GDM1 (cell line): ENCODE measurements at places on chromosomes 2 and 18.

DNA sequence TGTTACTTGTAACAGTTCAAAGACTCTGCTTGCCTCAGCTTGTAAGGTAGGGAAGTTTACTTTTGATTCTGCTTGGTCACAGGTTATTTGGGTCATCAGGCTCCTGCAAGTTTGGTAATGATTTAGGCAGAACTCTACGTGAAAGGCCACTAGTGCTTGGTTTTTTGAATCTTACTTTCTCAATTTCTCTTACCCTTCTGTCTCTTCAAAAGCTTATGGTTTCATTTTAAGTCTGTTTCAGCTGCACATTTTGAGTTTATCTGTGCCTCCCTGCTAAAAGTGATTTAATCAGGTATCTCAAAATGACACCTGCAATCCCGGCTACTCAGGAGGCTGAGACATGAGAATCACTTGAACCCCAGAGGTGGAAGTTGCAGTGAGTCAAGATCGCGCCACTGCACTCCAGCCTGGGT, 26.3 kb upstream of the MOCOS start:
- DNase-seq = no peak

DNA sequence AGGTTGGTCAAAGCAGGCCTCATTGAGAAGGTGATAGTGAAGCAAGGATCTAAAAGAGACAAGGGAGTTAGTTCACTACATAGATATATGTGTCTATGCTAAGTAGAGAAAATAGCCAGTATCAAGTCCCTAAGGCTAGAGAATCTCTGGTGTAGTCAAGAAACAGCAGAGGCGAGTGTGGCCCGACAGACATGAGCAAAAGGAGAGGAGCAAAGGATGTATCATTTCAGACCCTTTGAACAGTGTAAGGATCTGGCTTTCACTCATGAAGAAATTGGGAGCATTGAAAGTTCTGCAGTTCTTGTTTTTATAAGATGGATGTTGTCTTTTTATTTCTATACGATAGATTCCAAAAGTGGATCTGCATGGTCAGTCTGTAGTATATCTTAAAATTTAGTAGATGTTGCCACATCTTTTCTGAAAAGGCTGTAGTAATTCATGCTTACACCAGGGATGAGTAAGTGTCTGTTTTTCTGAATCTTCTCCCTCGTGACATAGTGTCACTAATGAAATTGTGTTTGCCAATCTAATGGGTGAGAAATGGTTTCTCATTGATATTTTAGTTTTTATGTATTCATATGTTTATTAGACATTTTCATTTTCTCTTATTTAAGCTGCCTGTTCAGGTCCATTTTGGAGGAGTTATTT, 18.8 kb downstream of the SP100 start:
- no peak for DNase-seq

GRCh38 chr2:78260861-78261260, 738.7 kb upstream of the LRRTM4 start:
- no peak for DNase-seq

DNA sequence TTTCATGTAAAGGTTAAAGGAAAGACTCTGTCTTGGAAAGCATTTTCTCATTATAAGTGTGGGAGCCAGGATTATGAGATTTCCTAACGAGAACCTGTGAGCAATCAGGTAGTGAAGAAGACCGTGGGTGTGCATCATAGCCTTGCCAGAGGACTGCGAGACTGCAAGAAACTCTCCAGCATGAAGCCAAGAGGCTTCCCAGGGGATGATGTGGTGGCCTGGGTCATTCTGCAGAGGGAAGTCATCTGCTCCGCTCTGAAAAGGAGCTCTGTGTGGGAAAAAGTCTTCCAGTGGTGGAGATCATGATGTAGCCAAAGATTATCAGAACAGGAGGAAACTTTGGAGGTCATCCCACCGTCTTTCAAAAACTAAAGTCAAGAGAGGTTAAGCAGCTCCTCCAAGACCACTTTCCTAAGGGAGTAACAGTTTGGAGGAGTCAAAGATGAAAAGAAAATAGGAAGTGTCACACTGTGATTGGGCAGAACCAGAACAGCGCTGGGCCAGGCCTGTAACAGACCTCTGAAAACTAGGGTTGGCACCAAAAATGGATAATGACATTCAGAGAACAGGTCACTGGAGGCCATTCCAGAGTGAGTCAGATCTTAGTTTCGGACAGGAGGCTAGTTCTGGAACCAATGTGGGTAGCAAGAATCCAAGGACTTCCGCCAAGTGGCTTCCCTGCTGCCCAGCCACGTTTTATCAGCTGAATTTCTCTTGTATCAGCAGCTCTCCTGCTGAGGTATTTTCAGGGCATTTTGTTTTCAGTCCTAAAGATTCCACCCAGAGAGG, 113.0 kb downstream of the LRATD1 start:
- no peak for DNase-seq

DNA sequence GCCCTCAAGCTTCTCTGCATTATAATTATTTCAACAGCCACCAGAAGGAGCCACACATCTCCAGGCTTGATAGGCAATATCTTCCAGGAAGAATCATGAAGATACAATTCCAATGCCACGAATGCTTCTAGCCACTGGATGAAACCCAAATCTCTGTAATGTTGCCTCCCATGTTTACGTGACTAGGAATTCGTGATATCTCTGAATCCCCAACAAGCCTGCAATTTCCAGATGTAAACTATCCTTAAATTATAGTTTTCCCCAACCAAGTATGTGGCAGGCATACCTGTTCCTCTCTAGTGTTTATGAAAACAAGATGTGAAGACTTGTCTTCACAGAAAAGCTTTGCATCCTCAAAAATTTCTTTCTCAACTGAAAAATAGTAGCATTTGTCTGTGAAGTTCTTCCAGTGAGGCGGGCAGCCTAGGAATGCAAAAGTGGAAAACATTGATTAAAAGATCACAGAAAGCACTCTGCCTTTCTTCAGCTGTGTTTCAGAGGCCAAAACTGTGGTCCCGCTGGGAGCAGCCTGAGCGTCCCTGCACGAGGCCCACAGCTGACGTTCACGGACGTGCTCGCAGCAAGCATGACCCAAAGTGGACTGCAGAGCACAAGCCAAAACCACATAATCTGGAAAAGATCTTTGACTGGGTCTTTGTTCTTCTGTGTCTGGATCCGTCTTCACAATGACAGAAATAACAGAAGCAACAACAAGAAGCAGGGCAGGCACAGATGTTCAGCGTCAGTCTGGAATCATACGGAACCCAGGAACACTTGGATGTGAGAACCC, 65.1 kb upstream of the THOC1 start:
- DNase-seq = no peak

GRCh38 chr2:236342507-236342906, 78.3 kb upstream of the ASB18 start:
- no peak for DNase-seq

DNA sequence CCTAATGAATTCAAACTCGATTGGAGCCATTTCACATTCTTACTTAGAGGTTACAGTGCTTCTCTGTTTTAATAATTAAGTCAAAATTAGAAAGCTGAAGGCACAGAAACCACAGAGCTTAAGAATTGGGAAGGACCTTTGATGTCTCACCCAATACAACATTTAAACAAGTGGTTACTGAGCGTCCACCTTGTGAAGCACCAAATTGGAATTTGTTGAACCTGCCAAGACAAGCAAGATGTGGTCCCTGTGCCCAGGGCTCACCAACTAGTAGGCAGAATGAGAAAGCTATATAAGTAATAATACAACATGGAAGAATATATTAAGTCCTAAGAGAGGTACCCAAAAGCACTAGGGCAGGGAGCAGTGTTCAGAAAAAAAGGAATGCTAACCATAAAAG, 64.5 kb upstream of the NPAS2 start:
- DNase-seq = no peak

DNA sequence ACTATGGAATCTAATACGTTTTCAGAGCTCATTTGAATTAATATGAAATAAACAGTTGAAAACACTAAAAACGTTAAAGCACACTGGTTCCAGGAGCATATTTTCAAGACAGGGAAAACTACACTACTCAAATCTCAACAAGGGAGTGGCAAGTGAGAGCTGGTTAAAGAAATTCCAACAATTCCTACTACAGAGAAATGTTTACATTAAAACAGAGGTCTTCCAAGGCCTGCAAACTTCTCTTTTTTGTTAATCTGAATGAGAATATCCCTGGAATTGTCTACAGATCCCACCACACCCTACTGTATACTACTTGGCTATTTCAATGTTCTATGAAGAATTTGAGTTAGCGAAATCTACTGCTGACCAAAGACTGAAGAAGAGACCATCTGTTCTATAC, 231.5 kb downstream of the ZEB2 start:
- DNase-seq = no peak

GRCh38 chr2:223324402-223324801, 272.4 kb downstream of the KCNE4 start:
- no peak for DNase-seq

DNA sequence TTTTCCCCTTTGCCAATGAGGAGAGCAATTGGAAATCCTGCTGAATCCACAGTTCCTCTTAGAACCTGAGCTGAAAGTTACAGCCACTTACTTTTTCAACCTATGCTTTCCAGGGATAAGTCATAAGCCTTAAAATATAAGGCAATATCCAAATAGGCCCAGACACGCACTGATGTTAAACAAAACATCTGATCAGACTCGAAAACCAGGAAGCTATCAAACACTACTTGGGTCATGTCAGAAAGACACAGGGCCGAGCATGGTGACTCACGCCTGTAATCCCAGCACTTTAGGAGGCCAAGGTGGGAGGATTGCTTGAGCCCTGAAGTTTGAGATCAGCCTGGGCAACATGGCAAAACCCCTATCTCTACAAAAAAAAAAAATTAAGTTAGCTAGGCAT, 192.1 kb downstream of the SP3 start:
- DNase-seq = no peak

DNA sequence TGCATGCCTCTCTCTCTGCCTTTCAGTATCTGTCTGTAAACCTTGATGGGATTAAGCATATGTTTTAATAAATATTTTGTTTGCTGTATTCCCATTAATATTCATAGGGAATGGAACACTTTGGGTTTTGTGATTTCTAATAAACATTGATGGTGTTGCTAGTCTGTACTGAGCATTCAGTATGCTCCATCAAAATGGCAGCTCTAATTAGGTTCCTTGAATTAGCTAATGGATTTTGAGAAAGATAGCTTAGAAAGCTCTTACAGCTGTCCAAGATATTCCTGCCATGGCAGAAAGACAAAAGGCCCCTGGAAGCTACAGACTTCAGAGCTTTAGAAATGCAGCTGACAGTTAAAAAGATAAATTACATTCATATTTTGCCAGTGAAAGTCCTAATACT, 199.2 kb upstream of the NRP2 start:
- no peak for DNase-seq

DNA sequence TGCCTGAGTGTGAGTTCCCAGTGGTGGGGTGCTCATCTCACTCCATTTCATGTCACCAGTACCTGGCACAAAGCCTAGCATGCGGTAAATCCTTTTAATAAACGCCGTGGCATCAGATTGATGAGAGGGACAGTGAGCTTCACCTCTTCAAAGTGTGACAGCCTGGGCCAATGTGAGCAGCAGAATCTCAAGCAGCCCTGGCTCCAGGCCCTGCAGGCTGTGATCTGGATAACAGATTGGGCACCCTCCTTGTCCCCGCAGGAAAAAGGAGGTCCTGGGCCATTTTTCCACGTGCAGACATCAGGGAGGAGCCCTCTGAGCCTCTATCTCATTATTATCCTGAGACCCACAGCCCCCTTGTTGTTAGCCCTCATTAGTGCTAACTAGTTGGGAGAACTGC, 34.8 kb downstream of the TET3 start:
- DNase-seq = no peak

- DNase-seq = no peak
Observed at GRCh38 chr2:153474407-153474806, 4.2 kb downstream of the RPRM start.

- no peak for DNase-seq
Observed at GRCh38 chr2:105760191-105760590, 15.5 kb downstream of the NCK2 start.

- DNase-seq = no peak
Observed at GRCh38 chr2:99899882-99900281, 242.5 kb downstream of the AFF3 start.

GRCh38 chr2:120797421-120798221, 62.0 kb downstream of the GLI2 start:
- no peak for DNase-seq

- DNase-seq = no peak
Observed at GRCh38 chr2:43402452-43402937, 176.1 kb upstream of the ZFP36L2 start.

GRCh38 chr2:12089496-12089895, 343.1 kb downstream of the LPIN1 start:
- DNase-seq = no peak

DNA sequence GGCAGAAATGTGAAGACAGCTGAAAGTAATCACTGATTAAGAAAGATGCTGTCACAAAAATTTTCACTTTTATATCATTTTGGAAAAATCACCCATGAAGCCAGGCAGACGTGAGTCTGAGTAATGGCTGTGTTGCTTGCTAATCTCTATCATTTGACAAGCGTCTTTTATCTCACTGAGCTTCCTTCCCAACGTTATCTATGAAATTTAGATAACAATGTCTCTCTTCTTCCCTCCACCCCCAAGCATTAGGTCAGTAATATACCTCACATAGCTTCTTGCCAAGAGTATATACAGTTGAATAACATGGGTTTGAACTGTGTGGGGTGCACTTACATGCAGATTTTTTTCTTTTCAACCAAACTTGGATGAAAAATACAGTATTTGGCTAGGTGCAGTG, 388.6 kb upstream of the NRXN1 start:
- DNase-seq = no peak

GRCh38 chr2:42918041-42918440, 125.7 kb upstream of the HAAO start:
- no peak for DNase-seq

- no peak for DNase-seq
Observed at GRCh38 chr2:237012577-237013267, 73.0 kb upstream of the COPS8 start.

DNA sequence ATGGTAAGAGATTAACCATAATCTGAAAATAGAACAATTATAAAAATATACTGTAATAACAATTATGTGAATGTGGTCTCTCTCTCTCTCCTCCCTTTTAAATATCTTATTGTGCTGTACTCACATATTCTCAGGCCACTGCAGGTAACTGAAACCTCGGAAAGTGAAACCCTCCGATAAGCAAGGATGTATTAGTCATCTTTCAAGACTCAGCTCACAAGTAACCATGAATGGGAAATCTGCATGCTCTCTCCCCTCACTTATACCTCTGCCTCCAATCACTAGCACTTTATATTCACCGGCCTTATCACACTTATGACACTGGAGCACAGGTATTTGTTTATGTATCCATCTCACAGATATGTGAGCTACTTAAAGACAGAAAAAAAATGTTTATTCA, 139.7 kb downstream of the LRP2 start:
- peak; percentile 32 for DNase-seq

DNA sequence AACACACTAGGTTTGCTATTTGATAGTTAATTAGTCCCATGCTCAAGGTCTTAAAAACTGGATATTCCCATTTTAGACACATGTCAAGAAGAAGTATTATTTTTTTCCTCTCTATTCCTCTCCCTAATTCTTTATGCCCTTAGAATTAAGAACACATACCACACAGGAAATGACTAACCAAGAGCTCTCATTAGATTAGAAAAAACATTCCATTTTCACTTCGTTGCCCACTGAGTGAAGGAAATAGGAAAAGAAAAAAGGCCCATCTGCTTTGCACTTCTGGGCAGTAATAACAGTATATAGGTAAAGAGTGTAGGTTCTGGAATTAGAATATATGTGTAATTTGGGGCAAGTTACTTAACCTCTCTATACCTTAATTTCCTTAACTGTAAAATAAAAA, 26.9 kb downstream of the ACADL start:
- DNase-seq = no peak
